ENCODE measurements at places on chromosomes 7 and 10.
A peak's percentile ranks its signal among the peaks of the same experiment; 100 is the strongest.

- peaks cover 2% of the 10 kb centered on the region for H3K36me3 ChIP-seq
- no peak for DNase-seq
- H3K27ac ChIP-seq, result no peak overlapping the region
- H3K4me1 ChIP-seq, result no peaks in the 10 kb centered on the region
- H3K4me3 ChIP-seq, result no peak overlapping the region
These were observed 11.7 kb downstream of the C1QL3 start for GRCh38 chr10:16509996-16510395.

- H3K27me3 ChIP-seq, result peaks cover 19% of the 10 kb centered on the region
- H3K4me3 ChIP-seq, result no peak overlapping the region
- H3K4me1 ChIP-seq, result no peaks in the 10 kb centered on the region
- no peak overlapping the region for H3K27ac ChIP-seq
- no peaks in the 10 kb centered on the region for H3K36me3 ChIP-seq
These were observed 143.7 kb upstream of the RNF32 start for GRCh38 chr7:156496865-156497264.

GRCh38 chr10:117968354-117969182 lies 78.2 kb downstream of the RAB11FIP2 start:
- H3K4me3 ChIP-seq, result no peak overlapping the region
- no peaks in the 10 kb centered on the region for H3K27me3 ChIP-seq
- H3K4me1 ChIP-seq, result no peaks in the 10 kb centered on the region
- H3K36me3 ChIP-seq, result no peaks in the 10 kb centered on the region
- no peak overlapping the region for H3K27ac ChIP-seq

DNA sequence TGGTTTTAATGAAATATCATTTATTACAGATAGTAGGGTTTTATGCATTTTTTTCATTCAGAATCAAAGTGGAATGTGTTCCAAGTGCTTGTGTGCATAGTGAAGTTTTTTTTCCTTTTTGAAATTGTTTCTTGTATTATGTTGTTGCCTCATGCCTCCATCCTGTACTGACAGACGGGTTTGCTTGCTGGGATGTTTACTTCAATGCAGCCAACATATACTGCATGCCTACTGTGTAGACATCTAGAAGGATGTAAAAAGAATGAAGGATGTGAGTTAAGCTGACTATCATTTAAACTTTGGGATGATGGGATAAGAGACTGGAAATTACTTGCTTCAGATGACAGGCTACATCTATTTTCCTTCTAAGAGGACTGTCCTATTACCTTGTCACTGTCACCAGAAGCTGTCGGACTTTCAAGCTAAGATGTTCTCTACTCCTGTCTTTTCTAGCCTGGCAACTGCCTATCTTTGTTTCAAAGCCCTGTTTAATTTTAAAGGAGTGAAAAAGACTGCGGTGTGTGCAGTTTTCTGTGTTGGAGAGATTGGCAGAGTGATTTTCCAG lies 243.7 kb downstream of the CDK14 start:
- H3K4me1 ChIP-seq, result peaks cover 35% of the 10 kb centered on the region
- no peak overlapping the region for H3K4me3 ChIP-seq
- no peaks in the 10 kb centered on the region for H3K27me3 ChIP-seq
- no peaks in the 10 kb centered on the region for H3K36me3 ChIP-seq

GRCh38 chr7:123944395-123944794 lies 19.4 kb downstream of the SPAM1 start:
- no peaks in the 10 kb centered on the region for H3K4me1 ChIP-seq
- no peak for DNase-seq
- H3K36me3 ChIP-seq, result no peaks in the 10 kb centered on the region
- H3K27me3 ChIP-seq, result no peaks in the 10 kb centered on the region
- no peak overlapping the region for H3K4me3 ChIP-seq

GRCh38 chr10:132269266-132270230 lies 38.2 kb downstream of the STK32C start:
- H3K27ac ChIP-seq, result no peak overlapping the region
- H3K4me1 ChIP-seq, result peaks cover 4% of the 10 kb centered on the region
- H3K27me3 ChIP-seq, result no peaks in the 10 kb centered on the region
- H3K4me3 ChIP-seq, result no peak overlapping the region
- H3K36me3 ChIP-seq, result no peaks in the 10 kb centered on the region
- DNase-seq, result no peak

- DNase-seq, result no peak
- peak overlapping the region; percentile 4 for H3K27ac ChIP-seq
- peak overlapping the region; percentile 42 for H3K4me3 ChIP-seq
- peaks cover 29% of the 10 kb centered on the region for H3K27me3 ChIP-seq
These were observed 26.0 kb downstream of the PRSS2 start for GRCh38 chr7:142796501-142797390.

All from esophagus muscularis mucosa (tissue), 4 donors.